ENCODE measurements at places on chromosomes 1 and 21.

DNA sequence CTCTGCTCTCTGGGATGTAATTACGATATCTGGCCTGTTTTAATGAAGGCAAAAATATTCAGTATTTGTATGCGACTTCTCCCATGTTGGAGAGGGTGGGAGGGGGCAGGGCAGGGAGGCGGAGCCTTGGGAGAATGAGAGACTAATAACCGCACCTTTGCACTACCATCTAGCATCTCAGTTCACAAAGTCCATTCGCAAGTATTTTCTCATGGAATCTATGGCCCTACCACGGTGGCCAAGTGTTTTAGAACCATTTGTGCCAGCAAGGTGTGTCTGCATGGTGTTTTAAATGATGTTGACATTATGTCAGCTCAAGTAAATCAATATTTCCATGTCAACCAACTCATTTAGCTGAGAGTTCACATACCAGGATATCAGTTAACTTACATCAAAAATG, 14.3 kb upstream of the BLACAT1 start:
- no peak for DNase-seq

DNA sequence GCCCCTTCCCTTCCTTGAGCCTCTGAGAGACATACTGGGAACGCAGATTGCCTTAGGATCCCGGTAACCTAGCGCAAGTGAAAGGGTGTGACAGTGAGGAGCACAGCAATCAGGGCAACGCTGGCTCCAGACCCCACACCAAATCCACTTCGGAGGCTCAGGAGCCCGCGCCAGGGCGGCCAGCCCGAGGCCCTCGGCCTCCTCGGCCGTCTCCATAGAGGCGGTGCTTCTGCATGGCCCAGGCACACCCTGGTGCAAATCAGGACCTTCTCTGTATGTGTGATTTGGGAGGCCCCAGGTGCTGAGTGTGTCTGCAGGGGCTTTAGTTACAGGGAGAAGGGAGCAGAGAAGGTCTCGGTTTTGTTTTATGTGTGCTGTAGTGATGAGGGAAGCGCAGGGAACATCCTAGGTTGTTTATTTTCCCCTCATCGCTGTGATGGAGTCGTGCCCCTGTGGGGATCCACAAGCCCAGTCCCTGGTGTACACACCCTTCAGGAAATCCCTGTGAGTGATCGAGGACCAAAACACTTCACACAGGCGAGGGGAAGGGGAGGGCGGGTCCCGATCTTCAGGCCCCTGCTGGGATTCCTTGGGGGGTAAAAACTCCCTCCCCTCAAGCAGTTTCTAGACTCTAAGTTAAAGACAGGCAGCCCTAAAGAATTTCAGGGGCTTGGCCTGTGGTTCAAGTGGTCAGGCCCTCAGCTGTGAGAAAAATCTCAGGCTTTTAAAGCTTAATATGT, 9.4 kb downstream of the KIAA1614 start:
- no peak for DNase-seq

- DNase-seq = no peak
Measured at GRCh38 chr1:236063919-236064673, 794 bp downstream of the NID1 start.

DNA sequence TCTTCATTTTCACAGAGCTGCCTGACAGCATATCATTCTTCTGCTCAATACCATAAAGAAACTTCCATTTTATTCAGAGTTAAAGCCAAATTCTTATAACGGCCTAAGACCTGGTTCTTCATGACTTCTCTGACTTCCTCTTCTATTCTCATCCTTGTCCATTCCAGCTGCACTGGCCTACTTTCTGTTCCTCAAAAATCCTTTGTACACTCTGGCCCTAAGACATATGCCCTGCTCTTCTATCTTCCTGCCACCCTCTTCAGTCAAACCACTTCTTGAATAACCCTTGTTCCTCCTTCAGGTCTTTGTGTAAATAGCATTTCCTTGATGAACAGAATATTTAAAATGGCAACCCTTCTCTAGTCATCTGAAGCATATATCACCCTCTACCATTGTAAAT, 1338.7 kb upstream of the ADGRL2 start:
- DNase-seq = no peak

GRCh38 chr21:42570362-42570761, 56.7 kb downstream of the SLC37A1 start:
- no peak for DNase-seq

DNA sequence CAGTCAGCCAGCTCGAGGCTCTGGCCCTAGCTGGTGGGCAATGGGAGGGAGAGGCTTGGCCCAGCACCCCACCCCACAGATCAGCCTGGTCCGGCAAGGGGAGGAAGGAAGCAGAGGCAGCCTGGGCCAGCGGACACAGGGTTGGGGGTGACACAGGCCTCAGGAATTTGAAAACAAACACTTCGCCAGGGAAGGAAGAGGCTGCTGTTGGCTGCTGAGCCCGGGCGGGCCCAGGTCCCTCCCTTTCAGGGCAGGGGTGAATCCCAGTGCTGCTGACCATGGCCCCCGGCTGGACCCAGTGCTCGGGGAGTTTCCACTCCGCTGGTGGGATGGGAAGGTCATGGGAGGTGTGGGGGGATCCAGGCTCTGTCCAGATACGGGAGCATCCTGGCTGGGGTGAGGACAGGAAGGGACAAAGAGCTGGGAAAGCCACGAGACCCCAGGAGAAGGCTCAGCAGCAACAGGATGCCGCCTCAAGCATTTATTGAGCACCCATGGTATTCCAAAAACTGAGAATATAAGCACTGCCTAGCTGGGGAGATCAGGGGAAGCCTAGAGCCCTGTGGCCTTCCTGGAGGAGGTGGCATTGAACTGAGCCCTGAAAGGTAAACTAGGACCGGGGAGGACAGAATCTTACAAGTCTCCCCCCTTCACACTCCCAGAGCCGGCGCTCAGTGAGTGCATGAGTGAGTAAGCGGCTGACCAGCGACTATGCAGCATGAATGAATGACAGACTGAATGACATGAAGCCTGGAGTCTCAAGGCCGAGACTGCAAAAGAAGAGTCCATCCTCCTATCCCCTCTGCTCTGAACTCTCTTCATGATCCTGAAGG, 26.2 kb upstream of the EPHA2 start:
- peak; percentile 91 for DNase-seq

DNA sequence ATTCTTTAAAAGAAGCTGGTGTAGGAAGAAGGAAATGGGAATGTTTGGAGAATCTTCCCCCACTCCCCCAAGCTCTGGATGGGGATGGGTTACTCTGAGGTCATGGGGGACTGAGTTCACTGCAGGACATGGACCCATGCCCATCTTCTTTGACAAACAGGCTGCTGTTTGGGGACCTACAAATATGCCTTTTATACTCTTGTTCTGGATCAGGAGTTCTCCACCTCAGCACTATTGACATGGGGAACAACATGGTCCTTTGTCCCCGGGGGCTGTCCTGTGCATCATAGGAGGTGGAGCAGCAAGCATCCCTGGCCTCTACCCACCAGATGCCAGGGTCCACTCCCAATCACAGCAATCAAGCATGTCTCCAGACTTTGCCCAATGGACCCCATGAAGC, 365.8 kb upstream of the C1orf174 start:
- no peak for DNase-seq

- DNase-seq = no peak
Measured at GRCh38 chr1:107762751-107763390, 202.1 kb downstream of the VAV3 start.

DNA sequence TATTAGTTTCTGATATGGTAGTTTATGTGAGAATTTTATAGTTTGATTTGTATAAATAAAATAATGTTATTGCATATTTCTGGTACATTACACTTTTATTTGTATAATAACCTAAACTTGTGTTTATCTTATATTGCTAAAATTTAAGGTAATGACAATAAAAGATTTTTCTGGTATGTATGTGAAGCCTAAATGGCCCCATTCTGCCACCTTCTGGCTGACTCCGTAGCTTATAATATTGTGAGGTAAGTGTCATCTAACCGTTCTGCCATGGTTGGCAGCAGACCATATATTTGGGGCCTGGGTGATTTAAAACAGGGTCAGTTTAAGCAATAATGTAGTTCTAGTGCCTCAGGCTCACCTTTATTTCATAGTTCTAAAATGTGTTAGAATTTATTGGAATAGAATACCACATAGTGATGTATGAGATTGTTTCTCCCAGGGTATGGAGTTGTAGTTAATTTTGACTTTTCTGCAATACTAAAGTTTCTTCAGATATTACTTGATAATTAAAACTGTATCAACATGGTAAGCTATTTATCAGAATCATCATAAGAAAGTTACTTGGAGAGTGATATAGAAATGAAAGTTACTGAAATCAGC, 21.2 kb upstream of the PRKACB start:
- peak; percentile 24 for DNase-seq

- DNase-seq = no peak
Measured at GRCh38 chr1:204089044-204089751, 16.3 kb downstream of the SOX13 start.

- DNase-seq = no peak
Measured at GRCh38 chr1:13813398-13814012, 113.5 kb downstream of the PRDM2 start.

DNA sequence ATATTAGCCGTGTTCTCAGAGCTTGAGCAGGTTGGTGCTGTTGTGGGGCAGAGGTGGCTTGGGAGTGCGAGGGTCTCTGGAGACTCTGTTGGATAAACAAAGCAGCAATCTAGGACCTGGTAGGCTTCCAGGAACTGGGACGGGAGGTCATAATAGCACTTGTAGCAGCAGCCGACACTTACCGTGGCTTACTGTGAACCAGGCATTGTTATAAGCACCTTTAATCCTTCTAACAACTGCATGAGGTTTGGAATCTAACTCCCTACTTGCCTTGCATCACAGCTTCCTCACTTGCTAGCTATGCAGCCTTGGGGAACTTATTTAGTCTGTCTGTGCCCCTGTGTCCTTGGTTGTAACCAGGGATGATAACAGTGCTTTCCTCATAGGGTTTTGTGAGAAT, 94.9 kb downstream of the NAV1 start:
- no peak for DNase-seq

- no peak for DNase-seq
Measured at GRCh38 chr1:94907136-94907535, 19.8 kb downstream of the CNN3 start.

DNA sequence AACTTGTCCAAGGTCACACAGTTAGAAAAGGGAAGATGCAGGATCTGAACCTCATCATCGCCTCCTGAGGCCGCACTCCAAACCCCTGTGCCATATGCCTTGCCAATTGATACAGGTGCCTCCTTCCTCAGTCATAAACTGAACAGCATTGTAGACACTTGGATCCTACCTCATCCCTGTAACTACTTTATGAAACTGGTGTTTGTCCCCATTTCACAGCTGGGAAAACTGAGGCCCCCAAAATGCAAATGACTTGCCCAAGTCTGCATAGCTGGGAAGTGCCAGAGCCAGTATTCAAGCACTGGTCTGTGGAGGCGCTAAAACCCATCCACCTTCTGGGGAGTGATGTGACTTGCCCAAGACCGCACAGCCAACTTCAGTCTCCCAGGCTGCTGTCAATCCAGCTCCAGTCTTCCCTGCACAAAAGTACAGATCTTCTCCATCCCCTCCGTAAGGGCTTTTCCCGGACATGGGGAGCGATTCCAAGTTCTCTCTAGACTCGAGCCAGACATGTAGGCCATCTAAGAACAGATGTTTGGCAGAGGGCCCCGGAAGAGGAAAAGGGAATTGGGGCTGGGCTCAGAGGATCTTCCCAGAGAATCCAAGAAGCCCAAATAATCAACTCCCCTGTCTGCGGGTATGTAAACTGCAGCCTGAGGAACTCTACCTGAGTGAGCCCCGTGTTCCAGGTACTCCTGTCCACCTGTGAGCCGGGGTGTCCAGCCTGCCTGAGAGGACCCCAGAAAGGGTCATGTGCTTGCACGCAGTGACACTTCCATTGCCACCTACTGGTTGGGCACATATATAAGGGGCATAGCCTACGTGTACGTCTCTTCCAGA, 60.5 kb downstream of the SYT2 start:
- no peak for DNase-seq

DNA sequence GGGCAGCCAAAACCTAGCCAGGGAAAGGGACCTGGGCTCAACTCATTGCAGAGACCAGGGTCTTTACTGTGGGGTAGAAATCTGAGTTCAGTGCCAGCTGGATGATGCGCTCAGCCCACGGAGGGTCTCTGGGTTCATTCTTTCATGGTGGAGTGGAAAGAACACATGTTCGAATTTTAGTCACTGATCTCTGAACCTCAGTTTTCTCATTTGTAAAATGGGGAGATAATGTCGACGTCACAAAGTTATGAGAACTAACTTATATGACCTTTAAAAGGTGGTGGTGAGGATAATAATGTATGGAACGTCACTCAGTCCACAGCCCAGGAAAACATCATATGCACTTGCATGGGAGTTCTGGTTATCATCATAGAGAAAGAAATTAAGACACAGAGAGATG, 1.2 kb upstream of the TAL1 start:
- no peak for DNase-seq

DNA sequence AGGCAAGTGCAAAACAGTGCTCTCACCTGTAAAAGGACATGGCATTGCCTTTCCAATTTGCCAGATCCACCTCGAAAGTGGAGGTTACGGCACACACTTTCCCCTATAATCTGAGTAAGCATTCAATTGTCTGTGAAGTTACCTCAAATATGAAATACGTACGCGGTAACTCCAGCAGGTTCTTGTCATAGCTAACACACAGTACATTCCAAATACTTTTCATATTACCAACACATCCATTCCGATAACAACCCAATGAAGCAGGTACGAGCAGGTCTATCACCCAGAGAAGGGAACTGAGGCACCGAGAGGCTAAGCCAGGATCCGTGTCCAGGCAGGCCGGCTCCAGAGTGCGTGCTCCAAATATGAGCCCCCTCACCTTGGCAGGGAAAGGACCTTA, 46.8 kb upstream of the LPAR3 start:
- DNase-seq = no peak

DNA sequence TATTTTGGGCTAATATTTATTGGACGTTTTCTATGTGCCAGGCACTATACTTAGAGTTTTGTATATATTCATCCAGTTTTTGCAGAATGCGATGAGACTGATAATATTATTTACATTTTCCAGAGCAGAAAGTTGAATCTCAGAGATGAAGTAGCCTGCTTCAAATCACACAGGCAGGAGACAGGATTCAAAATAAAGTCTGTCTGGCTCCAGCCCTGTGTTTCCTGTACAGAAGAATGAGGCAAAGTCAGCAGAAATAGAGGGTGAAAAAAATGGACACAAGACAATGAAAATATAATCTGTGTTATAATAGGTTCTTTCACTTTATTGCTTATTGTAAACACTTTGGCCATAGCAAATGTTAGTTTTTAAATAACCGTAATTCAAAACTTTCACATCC, 107.2 kb downstream of the CYYR1 start:
- DNase-seq = no peak

GRCh38 chr1:117093091-117093534, 28.4 kb downstream of the TRIM45 start:
- DNase-seq = peak; percentile 9

- no peak for DNase-seq
Measured at GRCh38 chr1:11373895-11374747, 101.1 kb downstream of the UBIAD1 start.

GRCh38 chr1:1286313-1287261, 6.4 kb downstream of the SCNN1D start:
- no peak for DNase-seq

Measured in RCC 7860 (cell line).